Liver (tissue), 10 donors: ENCODE measurements at places on chromosomes 3 and 15. TPM values are rescaled to one million over a fixed set of nuclear protein-coding genes. Genes with fewer than 3 reads are reported as not detected.

Gene FES
- 43.1 TPM for total RNA-seq

Gene ESYT3
- total RNA-seq = 0.05 TPM

Gene GOLGA6L7
- not detected for total RNA-seq

Gene SLC28A2
- under 0.01 TPM for total RNA-seq

Gene SCAANT1
- total RNA-seq = not detected

- H3K27ac ChIP-seq = no peak overlapping the region
- no peak for DNase-seq
- H3K27me3 ChIP-seq = no peaks in the 10 kb centered on the region
- H3K4me1 ChIP-seq = no peaks in the 10 kb centered on the region
- no peak overlapping the region for H3K4me3 ChIP-seq
- no peaks in the 10 kb centered on the region for H3K36me3 ChIP-seq
Measured at GRCh38 chr3:131158434-131158833, 131.8 kb downstream of the NEK11 start.

GRCh38 chr3:126544596-126545281 is 14.0 kb downstream of the C3orf22 start:
- no peaks in the 10 kb centered on the region for H3K4me1 ChIP-seq
- H3K36me3 ChIP-seq = peaks cover 6% of the 10 kb centered on the region
- H3K4me3 ChIP-seq = no peak overlapping the region
- DNase-seq = no peak
- no peaks in the 10 kb centered on the region for H3K27me3 ChIP-seq

DNA sequence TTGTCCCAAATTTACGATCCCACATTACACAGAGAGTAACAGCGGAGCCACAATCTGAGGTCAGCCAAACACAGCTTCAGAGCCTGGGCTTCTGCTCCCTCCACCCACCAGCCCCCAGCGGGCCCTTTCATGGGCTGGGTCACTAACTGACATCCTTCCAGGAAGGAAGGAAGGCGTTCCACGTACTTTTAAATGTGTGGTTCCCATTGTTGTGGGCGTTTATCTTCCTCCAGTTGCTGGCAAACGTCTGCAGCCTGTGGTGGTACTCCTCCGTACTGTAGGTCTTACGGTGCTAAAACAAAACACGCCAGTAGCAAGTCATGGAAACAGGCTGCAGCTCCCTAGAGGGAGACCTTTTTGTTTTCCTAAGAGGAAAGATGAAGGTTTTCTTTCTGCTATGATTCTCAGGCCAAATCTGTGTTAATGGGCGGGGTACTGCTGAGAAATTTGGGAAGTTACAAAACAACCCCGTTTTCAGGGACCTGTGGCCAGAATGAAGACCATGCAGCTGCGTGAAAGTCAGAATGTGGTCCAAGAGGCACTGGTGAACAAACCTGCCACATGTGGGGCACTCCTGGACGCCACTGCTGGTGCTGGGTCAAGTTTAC is 7.6 kb downstream of the CTSH start:
- H3K27me3 ChIP-seq = no peaks in the 10 kb centered on the region
- H3K4me1 ChIP-seq = peaks cover 8% of the 10 kb centered on the region
- H3K27ac ChIP-seq = no peak overlapping the region
- DNase-seq = no peak

- no peaks in the 10 kb centered on the region for H3K27me3 ChIP-seq
- H3K4me3 ChIP-seq = no peak overlapping the region
- H3K4me1 ChIP-seq = no peaks in the 10 kb centered on the region
- DNase-seq = no peak
- H3K27ac ChIP-seq = no peak overlapping the region
- no peaks in the 10 kb centered on the region for H3K36me3 ChIP-seq
Measured at GRCh38 chr3:157282261-157283191, 122.6 kb upstream of the CCNL1 start.

- no peak for DNase-seq
- H3K27ac ChIP-seq = no peak overlapping the region
- no peaks in the 10 kb centered on the region for H3K36me3 ChIP-seq
- no peaks in the 10 kb centered on the region for H3K4me1 ChIP-seq
- no peak overlapping the region for H3K4me3 ChIP-seq
- H3K27me3 ChIP-seq = no peaks in the 10 kb centered on the region
Measured at GRCh38 chr15:78182336-78182700, 33.2 kb downstream of the IDH3A start.

GRCh38 chr3:188104050-188104449 is 49.9 kb upstream of the LPP start:
- H3K4me1 ChIP-seq = no peaks in the 10 kb centered on the region
- no peaks in the 10 kb centered on the region for H3K27me3 ChIP-seq
- no peak overlapping the region for H3K27ac ChIP-seq
- no peak for DNase-seq
